ENCODE measurements at places on chromosomes 6 and 20.

- no peak for DNase-seq
Measured at GRCh38 chr20:29497261-29497671, 1760.2 kb upstream of the DEFB115 start.

- no peak for DNase-seq
Measured at GRCh38 chr20:6590891-6591637, 176.4 kb upstream of the BMP2 start.

GRCh38 chr20:45974896-45975565, 3.0 kb upstream of the ZNF335 start:
- no peak for DNase-seq

- DNase-seq = no peak
Measured at GRCh38 chr6:12363651-12364381, 73.7 kb downstream of the EDN1 start.

DNA sequence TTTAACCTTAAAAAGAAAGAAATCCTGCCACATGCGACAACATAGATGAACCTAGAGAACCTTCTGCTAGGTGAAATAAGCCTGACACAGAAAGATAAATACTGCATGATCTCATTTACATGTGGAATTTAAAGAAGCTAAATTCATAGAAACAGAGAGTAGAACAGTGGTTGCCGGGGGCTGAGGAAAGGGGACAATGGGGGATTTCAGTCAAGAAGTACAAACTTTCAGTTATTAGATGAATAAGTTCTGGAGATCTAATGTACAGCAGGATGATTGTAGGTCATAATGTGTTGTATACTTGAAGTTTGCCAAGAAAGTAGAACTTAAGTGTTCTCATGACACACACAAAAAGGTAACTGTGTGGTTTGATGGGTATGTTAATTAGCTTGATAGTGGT, 204.3 kb upstream of the PRSS16 start:
- DNase-seq = no peak

DNA sequence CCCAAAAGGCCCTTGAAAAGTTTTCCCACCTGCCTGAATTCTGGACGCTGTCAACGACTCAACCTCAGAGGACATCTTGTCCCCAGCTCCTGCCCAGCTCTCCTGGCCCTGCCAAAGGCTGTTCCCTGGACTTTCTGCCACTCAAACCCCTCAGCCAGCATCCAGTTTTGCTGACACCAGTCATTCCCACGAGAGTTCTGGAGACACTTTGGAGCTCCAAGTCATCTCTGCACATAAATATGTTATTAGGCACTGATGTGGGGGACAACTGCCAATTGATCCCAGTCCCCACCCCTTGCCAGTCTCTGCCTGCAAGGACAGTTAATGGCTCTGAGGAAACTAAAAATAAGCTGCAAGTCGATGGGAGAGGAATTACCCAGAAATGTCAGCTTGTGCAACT, 38.9 kb upstream of the KCNB1 start:
- DNase-seq = no peak
